ENCODE measurements at places on chromosomes 11 and 22.

DNA sequence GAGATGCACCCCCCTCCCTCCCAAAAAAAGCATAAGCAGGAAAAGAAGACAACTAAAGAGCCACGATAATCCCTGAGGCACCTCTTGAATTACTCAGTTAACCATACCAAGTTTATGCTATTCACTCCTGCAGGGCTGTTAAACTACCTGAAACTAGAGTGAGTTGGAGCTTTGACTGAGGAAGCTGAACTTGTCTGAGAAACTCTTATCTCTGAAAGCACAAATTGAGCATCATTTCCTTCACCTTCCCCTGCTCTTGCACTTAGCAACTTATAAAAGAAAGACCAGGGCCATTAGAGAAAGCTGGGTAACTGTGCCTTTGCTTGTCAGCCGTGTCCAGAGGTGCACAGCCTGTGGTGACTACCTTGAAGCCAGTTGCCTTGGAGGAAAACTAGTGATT lies 745.6 kb downstream of the NELL1 start:
- DNase-seq: no peak

DNA sequence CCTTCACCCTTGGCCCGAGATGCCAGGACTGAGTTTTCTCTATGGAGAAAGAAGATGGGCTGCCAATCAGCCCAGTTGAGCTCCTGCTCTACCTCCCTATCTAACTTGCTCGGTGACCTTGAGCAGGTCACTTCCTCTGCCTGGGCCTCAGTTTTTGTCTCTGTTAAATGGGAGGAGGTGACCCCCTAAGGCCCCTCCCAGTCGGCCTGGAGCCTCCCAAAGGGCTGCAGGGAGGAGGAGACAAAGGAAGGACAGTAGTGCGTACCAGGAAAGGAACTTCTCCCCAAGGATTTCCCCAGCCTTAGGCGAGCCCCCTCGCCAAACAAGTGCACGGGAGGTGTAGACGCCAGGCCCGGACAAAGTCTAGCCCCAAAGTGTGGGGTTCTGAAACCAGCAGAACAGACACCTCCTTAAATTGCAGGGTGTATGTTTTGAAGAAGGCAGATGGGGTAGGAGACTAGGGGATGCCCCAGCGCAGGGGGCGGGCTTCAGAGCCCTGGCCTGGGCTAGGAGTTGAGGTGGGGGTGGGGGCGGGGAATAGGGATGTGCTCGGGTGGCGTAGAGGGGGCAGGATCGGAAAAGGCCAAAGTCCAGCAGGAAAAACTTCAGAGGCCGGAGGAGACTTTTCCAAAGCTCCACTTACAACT lies 1.0 kb downstream of the CBX7 start:
- no peak for DNase-seq

DNA sequence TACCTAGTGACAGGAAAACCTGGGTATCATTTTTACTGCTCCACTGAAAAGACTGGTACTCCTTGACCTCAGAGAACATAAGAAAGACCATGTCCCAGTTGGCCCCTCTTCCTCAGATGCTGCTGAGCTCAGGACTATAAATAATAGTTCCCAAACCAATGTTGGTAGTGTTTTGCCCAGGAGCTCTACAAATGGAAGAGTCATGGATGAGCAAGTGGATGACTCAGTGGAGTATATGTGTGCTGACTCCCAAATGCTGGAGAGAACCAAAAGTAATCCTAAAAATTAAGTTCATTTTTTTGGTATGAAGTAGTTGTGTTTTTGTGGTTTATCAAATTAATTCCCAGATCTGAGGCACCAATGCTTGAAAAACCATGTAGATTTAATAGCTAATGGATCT lies 482.0 kb downstream of the KCNA4 start:
- peak; percentile 73 for DNase-seq

- no peak for DNase-seq
Measured at GRCh38 chr11:67664696-67665540, 9.5 kb downstream of the ALDH3B2 start.

DNA sequence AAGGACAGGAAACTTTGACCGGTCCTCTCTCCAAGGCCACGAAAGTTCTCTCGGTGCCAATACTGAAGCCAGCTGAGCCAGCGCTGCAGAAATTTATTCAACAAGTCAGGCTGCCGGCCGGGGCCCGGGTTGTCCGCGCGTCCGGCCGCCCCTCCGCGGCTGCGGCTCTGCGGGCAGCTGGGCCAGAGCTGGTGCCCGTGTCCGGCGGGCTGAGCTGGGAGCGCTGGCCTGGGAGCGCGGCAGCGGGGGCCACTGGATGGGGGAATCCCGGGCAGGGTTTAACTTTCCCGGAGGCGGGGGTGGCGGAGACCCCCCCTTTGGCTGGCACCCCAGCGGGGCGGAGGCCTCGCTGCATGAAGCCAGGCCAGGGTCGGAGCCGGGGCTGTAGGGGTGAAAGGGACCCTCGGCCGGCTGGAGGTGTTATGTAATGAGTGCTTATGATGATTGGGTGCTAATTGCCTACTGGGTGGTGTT lies 12.3 kb upstream of the CACNA1I start:
- no peak for DNase-seq

DNA sequence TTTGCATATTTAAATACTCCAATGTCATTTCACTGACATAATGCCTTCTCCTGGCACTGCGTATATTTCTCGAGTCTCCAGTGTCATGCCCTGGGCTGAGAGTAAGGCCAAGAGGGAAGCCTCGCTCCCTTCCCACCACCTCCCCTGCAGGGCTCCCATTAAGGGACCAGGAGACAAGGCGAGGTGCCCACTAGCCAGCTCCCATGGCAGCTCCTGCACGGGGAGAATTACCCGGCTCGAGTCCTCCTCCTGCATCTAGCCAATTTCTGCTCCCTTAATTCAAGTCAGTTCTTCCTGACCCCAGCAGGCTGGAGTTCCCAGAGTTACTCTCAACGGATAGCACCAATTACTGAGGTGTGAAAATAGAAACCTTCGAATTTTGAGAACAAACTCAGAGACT lies 31.9 kb downstream of the OPCML start:
- DNase-seq: no peak
